ENCODE measurements at places on chromosomes 1 and 21.

DNA sequence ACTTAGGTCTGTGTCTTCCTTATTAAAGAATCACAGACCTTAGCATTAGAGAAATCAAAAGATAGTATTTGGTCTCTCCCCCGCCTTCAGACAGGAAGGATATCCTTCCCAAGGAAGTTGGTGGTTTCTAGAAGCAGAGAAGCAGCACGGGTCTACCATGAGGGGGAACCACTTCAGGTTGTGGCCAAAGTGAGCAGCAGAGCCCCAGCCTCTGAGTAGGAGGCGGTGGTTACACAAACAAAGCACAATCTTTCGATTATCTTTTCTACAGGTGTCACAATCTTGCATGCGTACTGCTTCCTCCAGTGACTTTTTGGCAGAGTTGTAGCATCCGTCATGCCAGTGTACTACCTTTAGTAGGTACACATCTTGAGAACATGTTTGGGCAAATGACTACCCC, 8.8 kb downstream of the PGLYRP4 start:
- no peak for DNase-seq

GRCh38 chr1:19043579-19044443, 87.3 kb upstream of the IFFO2 start:
- no peak for DNase-seq

GRCh38 chr1:32142446-32143301, 34.8 kb downstream of the KPNA6 start:
- DNase-seq: no peak

GRCh38 chr1:230509281-230509977, 83.3 kb upstream of the PGBD5 start:
- peak; percentile 82 for DNase-seq

DNA sequence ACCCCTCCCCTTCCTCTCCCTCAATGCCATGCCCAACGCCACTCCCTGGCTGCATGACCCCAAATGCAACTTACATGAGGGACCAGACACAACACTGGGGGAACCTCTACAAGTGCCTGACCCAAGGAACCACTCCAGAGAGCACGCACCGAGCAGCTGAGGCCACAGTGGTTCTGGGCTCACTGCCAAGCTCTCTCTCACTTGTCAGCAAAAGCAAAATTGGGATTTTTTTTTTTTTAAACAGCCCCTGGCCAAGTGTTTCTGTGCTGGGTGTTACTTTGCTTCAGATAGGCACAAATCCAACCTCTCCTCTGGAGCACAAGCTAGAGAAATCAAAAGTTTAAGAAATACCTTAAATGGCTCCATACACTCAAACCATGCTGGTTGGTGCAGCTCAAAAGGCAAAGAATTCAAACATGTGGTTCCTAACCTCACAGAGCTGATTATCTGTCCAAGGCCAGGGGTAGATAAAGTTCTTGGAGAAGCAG, 363.0 kb downstream of the SETD4 start:
- no peak for DNase-seq

DNA sequence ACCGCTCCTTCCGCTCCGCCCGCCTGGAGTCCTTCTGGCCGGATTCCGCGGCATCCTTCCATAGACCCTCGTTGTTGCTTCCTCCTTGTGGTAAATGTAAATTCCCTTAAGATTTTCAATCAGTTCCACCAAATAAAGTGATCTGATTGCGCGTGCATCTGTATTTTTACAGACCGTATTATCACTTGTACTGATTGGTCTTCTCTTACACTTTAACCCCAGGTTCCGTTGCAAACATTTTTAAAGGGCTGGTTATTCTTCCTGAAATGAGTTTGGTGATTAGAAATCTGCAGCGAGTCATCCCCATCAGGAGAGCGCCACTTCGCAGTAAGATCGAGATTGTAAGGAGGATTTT, 483 bp downstream of the YBEY start:
- peak; percentile 71 for DNase-seq

DNA sequence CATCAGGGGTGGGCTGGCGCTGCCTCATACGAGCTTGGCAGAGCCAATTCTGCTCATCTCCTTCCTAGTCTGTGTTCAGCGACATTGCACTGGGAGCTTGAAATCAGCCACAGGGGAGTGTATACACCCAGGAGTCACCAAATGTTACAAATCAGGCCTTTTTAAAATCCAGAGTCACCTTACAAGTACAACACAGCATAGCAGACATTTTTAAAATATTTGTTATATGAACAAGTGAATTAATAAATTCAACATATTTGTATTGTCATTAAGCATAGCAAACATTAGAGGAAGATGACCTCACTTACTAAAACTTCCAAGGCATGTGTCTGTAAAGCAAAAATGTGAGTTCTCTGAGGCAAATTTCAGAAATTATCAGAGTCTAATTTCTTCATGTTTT, 210.0 kb downstream of the HLX start:
- no peak for DNase-seq

- no peak for DNase-seq
Observed at GRCh38 chr1:184078564-184079249, 27.2 kb downstream of the TSEN15 start.

GRCh38 chr1:32825181-32825580, 7.7 kb downstream of the S100PBP start:
- peak; percentile 41 for DNase-seq

DNA sequence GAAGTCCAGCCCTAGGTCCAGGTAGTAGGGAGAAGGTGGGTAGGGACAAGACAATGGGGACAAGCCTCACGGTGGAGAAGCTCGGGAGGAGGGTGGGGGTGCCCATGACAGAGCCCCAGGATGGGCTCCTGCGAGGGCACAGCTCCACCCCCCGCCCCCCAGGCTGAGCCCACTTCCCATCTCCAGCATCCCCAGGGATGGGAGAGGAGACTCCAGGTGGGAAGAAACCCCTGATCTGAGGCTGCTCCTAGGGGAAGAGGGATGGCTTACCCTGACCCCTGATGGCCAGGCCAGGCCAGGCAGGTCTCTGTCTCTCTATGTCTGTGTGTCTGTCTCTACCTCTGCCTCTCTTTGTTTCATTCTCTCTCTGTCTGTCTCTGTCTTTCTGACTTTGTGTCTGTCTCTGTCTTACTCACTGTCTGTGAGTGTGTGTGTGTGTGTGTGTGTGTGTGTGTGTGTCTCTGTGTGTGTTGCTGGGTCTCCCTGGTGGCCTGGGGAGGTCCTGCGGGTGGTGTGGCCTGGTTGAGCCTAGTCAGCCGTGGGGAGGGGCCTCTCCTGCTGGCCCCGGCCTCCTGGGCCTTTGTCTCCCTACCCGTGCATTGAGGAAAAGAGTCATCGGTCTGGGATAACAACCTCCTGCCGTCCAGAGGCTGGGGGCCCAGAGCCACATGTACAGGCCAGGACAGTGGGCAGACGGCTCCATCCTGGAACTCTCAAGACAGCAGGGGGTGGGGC, 45.7 kb downstream of the WNT9A start:
- DNase-seq: no peak

DNA sequence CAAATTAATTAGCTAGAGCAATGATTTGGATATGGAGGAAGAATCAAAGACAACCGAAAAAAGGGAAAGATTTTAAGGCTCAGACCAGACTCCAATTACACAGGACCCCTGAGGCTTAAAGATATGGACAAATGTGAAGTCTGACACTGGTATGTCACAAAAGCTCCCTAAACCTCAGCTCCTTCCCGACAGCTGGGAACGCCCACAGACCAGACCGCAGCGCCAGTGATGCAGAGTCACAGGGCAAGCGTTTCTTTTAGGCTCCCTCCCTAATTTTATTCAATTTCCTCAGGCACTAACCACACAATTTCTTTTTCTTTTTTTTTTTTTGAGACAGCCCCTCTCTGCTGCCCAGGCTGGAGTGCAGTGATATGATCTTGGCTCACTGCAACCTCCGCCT, 40.2 kb downstream of the NID1 start:
- DNase-seq: peak; percentile 64

GRCh38 chr1:179007233-179007632, 18.5 kb upstream of the FAM20B start:
- no peak for DNase-seq

- DNase-seq: no peak
Observed at GRCh38 chr1:31677949-31678348, 25.9 kb downstream of the COL16A1 start.

- no peak for DNase-seq
Observed at GRCh38 chr1:197439708-197440280, 171.7 kb downstream of the CRB1 start.

- no peak for DNase-seq
Observed at GRCh38 chr1:14513111-14513510, 85.4 kb upstream of the KAZN start.

DNA sequence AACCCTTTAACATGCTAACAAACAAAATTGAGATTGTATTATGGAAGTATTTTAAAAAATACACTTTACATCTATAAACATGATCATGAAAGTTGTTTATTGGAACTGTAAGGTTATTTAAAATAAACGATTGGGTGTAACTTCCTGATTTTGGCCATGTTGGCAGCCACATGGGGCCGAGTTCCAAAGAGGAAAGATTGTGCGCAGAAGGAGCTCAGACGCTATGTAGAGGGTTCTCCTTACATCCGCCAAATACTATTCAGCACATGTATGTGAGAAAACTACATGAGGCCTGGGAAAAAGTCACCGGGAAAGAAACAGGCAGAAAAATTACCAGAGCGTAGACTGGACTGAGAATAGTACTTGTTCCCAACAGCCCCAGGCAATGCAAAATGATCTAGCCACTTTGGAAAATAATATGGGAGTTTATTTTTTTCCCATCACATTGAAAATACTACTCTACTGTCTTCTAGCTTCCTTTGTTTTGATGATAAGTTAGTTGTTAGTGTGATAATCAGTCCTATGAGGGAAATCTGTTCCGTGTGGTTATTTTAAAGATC, 35.7 kb upstream of the B3GALT2 start:
- DNase-seq: no peak

Data from inflammatory macrophage treated with lipopolysaccharide for 4 hours (primary cell).